Activated CD4-positive, alpha-beta T cell treated with anti-CD3 and anti-CD28 coated beads for 1 hour (primary cell): ENCODE measurements at places on chromosomes 5 and 9.

DNA sequence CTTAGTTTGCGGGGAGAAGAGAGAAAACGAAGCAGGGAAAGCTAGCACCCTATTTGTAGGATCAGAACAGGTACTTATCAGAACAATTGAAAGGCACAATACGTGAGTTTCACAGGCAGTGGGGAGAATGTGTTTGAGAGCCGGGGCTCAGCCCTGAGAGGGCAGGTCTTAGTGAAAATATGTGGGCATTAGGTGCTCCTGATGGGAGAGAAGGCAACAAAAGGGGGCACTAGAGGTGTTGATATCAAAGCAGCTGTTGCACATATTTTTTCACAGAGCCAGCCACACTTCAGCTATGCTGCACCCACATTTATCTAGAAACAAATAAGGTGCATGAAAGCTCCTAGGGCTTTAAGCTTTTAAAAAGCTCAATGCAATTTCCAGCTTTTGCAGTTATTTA lies 99.7 kb upstream of the MAN2A1 start:
- no peak for DNase-seq

DNA sequence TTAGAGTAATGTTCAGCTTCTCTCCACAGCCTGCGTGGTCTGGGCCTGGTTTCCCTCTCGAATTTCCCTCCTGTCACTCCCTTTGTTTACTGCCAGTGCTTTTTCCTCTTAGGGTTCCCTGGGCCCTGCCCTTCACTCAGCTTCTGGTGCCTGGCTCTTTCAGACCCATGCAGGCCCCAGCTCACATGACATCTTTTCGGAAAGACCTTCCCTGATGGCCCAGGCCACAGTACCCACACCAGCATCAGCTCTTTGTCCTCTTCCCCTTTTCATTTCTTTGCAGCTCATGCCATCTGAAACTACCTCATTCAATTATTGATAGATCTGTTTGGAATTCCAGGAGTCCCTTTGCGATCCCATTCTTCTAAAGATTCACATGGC lies 68.1 kb upstream of the ABL1 start:
- no peak for DNase-seq

DNA sequence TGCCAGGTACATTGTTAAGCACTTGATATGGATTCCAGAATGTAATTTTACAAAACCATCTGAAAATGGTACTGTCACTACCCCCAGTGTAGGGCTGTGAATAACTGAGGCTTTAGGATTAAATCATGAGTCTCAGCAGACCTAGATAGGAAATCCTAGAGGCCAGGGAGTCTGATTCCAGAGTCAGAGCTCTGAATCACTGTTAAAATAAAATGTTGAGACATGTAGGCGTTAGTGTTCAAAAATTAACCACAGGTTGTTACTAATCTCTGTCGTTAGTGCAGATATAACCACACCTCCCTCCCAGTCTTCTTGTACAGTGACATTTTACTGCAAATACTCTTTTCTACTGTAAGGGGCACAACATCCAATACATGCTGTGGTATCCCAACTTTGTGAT lies 1828.8 kb downstream of the MAT2B start:
- DNase-seq = no peak

- peak; percentile 56 for DNase-seq
These were observed 238.8 kb downstream of the ARHGAP26 start for GRCh38 chr5:143008809-143009521.

DNA sequence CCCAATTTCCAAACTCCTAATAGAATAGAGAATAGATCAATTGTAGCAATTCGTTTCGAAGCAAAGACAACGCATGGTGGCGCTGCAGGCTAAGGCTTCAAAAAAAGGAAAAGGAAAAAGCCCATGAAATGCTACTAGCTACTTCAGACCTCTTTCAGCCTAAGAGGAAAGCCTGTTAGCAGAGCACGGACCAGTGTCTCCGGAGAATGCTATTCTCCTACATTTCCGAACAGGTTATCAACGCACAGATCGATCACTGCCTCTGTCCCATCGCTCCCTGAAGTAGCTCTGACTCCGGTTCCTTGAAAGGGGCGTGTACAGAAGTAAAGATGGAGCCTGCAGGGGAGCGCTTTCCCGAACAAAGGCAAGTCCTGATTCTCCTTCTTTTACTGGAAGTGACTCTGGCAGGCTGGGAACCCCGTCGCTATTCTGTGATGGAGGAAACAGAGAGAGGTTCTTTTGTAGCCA lies at the start of gene PCDHB15:
PCDHB15 (plus strand) TSS at position 146 of the 468 bp plus-strand sequence; CDS start at position 330, 184 bp downstream.
- no peak for DNase-seq

DNA sequence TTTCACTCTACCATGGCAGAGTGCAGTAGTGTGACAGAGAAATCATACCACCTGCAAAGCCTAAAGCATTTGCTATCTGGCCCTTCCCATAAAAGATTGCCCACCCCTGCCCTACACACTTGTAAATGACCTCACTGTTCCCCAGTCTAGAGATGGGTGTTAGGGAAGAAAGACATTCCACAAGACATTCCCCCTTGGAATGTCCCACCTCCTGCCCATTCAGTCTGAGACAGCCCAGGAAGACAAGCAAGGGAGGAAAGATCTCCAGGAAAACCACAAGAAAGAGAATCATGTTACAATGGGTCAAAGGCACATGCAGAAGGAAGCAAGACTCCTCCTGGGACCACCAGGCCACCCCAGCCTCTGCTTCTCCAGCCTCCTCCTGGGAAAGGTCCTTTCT lies 230.0 kb downstream of the AGTPBP1 start:
- no peak for DNase-seq

GRCh38 chr9:4141296-4141695 lies 158.6 kb downstream of the GLIS3 start:
- no peak for DNase-seq

DNA sequence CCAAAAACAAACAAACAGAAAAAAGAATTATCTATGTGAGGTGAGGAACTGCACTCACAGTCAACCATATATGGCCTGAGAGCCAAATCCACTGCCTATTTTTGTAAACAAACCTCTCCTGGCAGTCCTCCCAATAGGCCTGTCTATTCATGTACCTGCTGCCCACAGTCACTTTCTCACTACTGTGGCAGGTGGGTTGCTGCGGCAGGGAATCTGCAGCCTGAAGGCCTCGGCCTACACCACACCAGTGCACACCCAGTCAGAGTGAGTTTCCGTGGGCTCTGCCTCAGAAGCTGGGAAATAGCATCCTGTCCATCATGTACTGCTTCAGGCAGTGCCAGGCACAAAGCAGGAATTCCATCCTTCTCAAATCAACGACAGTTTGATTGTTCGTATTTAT lies 82.3 kb downstream of the SPTLC1 start:
- no peak for DNase-seq

DNA sequence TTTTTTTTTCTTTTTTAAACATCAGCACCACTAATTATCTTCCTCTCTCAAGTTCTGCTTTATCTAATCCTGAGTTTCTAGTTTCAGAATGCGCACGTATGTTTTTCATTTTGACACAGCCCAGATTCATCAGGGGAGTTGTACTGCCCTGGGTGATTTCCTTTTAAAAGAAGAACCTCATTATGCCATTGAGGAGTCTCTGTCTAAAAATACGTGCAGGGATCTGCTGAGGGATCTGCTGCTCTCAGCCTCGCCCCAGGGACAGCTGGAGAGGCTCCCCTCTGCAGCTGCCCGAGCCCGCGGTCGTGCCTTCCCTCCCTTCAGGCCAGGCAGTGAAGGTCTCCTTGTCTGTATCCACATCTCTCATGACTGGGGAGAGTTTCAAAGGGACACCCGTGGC lies 273.1 kb downstream of the ARHGEF28 start:
- no peak for DNase-seq

GRCh38 chr9:125260561-125260960 lies 1.1 kb upstream of the GAPVD1 start:
- no peak for DNase-seq

DNA sequence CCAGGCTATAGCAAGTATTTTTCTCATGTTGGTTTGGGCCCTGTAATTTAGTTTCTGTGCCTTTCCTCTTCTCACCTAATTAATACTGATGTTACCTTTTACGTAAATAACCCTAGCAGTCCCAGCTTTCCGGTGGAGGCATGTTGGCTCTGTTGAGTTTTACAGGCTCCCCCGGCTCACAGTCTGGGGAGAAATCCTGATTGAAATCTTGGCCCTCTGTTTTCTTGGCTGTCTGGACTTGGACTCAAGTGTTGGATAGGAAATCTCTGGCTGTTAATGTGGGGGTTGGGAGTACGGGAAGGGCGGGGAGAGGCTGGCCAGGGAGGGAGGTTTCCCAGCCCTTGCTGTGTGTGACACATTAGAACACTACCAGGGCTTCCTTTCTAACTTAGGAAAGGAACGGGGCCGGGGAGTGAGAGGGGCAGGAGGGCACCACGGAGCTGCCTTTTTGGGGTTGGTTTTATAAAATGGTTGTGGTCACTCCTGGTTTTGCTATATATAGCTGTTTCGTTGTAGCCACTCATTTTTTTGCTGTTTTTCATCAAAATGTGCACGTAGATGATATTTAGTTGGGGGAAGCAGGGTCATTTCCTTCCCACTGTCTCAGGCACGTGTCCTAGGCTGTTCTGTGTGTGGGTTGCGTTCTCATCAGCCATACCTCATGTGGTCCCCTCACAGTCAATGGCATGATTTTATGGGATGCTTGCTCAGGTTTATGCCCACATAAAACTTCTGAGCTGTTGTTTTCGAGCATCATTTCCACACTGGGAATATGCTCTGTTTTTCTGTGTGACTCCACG lies 11.0 kb downstream of the TRIO start:
- no peak for DNase-seq

DNA sequence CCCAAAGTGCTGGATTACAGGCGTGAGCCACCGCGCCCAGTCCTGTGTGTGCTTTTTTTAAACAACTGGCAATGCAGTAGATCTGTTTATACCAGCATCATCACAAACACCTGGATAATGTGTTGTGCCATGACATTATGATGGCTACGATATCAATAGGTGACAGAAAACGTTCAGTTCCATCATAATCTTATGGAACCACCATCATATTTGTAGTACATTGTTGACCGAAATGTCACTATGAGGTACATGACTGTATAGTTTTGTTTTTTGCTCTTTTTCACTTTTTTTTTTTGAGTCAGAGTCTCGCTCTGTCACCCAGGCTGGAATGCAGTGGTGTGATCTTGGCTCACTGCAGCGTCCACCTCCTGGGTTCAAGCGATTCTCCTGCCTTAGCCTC lies 24.4 kb downstream of the ANKRD55 start:
- no peak for DNase-seq

- no peak for DNase-seq
These were observed 60.2 kb upstream of the PIP5K1B start for GRCh38 chr9:68644831-68645230.

GRCh38 chr9:133235549-133236222 lies 26.6 kb upstream of the OBP2B start:
- DNase-seq = no peak

DNA sequence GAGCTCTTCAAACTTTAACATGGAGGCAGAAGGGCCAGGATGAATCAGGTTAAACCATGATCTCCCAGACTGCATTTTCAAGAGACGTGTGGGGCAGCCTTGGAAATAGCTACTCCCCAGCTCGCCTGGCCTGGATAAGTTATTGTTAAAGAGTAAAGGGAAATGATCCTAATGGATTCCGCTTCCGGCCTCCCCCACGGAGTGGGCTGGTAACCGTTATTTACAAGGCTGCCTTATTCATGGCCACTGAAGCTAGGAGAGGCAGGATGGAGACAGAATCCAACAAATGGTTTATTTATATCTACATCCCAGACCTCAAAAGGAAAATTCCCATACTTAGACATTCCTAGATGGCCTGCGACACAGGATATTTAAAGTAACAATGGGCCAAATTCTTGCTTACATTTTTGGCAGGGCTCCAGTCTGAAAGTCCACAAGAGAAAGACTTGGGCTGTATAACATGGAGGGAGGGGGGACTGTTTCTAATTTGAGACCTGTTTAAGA lies 27.9 kb downstream of the SPRY4 start:
- no peak for DNase-seq

DNA sequence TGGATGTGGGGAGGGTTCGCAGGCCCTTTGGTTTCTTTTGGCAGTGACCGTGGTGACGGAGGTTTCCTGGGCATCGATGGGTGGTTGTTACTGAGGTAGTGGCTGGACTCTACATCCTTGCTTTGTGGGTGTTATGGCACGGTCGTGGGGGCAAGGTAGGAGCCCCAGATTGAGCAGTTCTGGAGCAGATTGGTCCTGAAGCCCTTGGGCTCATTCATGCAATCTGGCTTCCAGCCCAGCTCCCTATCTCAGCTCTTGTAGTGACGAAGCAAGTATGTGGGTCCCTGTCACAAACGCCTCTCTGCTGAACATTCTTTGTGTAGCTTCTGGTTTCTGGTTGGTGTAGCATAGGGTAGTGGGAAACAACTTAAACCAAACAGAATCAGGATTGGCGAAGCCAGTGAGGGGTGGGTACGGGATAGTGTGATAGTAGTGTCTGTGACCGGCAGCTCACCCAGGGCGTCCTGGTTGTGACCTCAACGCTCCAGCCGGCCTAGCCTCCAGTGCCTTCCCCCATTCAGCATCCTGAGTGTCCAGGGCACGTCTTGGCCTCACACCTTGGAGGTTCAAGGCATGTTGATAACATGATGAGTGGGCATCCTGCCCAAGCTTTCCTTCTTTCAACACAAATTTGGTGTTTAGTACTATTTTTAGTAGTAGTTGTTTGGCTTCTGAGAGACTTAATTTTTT lies 2.9 kb downstream of the NDUFS6 start:
- no peak for DNase-seq

GRCh38 chr5:139178935-139179334 lies 19.2 kb downstream of the SIL1 start:
- no peak for DNase-seq

DNA sequence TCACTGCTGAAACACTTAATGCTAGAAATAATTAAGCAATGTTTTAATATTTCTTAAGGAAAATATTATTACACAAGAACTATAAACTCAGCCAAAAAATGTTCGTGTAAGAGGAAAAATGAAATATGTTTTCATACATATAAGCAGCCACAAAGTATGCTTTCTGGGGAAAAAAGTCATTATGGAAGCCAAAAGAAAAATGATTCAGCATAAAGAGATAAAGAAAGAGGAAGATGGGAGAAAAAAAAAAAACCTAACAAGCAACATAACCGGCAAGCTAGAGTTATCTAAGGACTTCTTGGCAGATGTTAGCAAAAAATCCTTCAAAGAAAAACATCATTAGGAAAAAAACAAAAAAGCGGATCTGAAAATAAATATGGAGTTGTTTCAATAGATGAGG lies 179.1 kb downstream of the MUSK start:
- DNase-seq = no peak
